Stimulated activated naive CD8-positive, alpha-beta T cell treated with anti-CD3 and anti-CD28 coated beads, Interleukin-15, amount 100 ng/mL, for 72 hours (primary cell): ENCODE measurements at places on chromosomes 16 and 17.

DNA sequence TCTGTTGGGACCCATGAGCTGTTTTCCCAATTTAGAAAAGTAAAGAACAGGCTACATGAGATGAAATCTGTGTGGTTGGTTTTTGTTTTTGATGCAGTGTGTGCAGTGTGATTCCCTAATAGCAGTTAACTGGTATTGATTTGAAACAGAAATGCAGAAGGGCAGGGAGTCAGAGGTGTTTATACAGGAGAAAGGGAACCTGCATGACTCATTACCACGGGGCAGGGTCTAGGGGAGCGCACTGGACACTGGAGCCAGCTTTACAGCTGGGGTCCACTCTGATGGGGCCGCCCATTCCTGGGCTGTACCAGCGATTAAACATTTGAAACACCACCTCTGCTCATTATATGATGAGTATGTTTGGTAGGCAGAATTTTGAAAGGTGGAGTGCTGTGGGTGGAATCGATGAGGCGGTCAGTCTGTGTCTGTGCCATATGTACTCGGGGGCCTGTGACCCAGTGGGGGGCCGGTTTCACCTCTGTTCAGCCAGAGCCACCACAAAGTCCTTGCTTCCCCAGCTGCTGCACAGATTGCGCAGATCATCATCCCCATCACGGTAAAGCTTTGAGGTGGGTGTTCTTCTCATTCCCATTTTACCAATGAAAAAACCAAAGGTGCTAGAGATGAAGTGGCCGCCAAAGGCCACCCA, 142.5 kb downstream of the CMIP start:
- DNase-seq, result no peak

GRCh38 chr17:32335046-32335445, 6.9 kb downstream of the C17orf75 start:
- no peak for DNase-seq

GRCh38 chr17:36848008-36848902, 89.0 kb upstream of the LHX1 start:
- DNase-seq, result no peak

DNA sequence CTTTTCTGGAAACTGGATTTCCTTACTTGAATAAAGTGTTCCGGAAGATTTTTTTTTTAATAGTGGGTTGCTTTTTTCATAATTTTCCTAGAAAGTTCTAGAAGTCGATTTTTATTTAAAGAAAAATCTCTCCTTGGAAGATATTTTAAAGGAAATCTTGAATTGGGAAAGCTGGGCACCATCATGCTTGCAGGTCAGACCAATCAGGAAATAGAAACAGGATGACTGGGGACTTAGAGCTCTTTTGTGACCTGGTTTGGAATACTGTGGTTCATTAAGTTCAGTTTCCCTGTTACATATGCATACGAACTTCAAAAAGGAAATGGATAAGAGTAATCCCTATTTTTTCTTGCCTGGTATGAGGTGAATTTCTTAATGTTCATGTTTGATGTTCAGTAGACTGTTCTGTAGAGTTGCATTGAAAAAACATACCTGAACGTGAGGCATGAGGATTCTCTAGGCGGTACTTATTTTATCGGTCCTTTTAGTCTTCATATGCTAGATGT, 1.2 kb downstream of the NFATC3 start:
- no peak for DNase-seq

DNA sequence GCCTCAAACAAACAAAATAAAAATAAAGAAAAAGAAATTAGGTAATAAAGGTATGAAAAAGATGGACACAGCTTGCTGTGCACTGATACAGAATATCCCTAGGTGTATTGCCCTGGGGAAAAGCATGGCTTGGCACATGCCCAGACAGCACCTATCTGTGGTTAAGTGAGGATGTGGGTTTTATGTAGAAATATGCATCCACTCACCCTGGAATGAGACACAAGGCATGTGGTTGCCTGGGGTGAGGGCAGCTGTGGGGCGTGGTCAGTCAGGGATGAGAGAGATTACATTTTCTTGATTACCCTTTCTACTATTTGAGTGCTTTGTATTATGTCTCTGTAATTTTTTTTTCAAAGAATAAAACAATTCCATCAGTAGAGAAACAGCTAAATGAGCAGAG, 6.9 kb downstream of the PLLP start:
- DNase-seq, result peak; percentile 28

DNA sequence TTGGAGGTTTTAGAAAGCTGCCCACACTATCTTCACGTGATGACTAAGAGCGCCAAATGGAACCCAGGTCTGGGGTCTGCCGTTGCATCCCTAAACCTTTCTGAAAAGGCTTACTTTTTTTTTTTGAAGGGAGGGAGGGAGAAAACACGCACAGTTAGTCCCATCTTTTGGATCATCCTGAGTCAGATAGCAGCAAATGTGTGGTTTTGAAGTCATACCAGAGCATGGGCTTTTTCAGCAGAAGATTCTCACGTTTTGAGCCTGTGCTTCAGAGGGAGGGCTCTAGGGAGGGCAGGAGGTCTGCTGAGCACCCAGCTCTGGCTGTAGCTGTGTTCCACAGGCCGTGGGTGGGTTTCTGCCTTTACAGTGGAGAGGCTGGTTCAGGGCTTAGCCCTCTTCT, 194.7 kb downstream of the SNX29 start:
- DNase-seq, result no peak

DNA sequence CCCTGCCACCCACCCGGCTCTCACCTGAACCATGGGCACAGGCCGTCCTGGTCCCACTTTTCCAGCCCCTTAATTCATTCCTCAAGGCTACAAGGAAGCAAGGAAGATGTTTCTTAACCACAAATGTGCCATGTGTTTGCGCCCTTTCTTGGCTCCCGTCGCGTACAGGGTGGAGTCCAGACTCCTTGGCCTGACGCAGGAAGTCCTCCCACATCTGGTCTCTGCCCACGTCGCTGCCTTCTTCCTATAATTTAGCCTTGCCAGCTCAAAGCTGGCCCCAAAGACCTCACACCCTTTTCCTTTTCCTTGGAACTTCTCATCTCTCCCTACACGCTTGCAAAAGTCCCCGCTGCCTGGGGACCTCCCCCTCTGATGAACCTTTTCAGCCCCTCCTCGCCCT, 38.8 kb upstream of the BHLHA9 start:
- DNase-seq, result no peak

DNA sequence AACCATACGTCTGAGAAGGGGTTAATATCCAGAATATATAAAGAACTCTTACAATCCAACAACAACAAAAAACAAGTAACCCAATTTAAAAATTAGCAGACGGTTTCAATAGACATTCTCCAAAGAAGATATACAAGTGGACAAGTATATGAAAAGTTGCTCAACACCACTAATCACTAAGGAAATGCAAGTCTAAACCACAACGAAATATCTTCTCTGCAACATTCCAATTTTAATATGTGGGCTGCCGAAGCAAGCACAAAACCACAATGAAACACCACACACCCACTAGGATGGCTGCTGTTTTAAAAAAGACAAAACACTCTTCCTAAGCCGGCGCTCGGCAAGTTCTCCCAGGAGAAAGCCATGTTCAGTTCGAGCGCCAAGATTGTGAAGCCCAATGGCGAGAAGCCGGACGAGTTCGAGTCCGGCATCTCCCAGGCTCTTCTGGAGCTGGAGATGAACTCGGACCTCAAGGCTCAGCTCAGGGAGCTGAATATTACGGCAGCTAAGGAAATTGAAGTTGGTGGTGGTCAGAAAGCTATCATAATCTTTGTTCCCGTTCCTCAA, 5.9 kb upstream of the SLC13A2 start:
- no peak for DNase-seq

- no peak for DNase-seq
These were observed 1.7 kb upstream of the TEX19 start for GRCh38 chr17:82357394-82357793.

DNA sequence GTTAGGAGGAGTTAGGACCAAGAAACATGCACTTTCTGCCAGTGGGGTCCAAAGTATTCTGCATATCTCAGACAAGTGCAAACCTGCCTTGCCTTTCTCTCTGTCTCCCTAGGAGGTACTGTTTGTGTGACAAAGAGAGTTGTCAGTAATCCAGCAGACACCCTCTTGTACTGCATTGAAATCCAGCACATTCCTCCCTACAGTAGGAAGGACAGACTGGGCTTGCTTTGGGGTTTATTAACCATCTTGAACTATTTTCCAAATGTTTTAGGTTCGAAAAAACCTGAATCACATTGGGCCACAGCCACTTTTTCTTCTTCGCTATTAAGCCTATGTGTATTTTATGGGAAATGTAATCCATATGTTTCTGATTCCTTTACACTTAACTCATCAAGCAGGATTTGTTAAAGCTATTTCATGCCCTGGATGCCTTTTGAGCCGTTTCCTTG, 204.2 kb upstream of the KCNJ16 start:
- no peak for DNase-seq

GRCh38 chr17:29640413-29640812, 17.7 kb upstream of the CORO6 start:
- DNase-seq, result no peak

DNA sequence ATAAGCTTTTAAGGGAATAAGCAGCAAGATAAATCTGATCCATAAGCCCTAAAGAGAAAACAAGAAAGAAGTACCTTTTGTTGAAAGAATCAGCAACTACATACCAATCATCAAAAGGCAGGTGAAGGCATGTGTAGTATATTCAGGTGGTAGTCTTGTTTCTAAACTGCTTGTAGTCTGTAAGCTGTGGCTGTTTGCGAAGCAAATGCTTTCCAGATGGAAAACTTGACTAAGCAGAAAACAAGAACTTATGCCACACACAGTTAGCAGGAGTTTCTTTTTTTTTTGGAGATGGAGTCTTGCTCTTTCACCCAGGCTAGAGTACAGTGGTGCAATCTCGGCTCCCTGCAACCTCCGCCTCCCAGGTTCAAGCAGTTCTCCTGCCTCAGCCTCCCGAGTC, 5.7 kb downstream of the CBX1 start:
- no peak for DNase-seq

DNA sequence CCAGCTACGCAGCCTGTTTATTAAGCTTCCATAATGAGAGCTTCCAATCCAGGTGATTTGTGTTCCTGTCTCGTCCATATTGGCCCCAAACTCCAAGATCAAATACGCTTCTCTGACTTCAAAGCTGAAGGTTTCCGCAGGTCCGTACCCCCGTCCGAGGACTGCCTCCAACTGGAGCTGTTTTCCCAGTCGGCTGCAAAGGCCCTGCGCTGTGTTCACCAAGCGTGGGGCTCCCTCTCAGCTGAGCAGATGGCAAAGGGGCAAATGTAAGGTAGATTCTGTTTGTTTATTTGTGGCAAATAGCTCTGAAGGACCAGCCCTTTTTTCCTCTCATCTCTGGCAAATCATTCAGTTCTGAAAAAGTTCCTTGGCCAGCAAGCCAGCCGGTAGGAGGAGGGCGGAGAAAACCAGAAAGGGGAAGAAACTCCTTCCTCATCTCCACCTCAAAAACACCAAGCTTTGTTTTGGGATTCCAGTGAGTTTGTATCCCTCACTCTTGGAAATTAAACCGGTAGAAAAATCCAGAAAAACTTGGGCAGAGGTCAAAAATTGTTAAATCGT, 35.2 kb downstream of the NXN start:
- no peak for DNase-seq

DNA sequence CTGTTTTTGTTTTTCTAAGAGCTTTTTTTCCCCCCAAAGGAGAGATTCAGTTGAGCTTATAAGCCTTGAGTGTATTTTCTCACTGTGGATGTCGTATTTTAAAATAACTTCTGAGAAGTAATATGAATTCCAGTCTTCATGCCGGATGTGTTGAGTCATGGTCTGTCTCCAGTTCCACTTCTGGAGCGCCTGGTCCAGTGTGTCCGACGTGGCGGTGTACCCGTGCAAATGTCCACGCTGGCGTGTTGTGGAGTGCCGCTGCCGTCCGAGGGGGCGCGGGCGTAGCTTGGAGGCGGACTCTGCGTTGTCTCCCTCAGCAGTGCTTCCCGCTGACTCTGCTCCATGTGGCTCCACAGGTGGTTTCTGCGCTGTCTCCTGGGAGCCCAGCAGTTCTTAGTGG, 60.9 kb upstream of the ZNF750 start:
- DNase-seq, result no peak

- DNase-seq, result no peak
These were observed 32.4 kb upstream of the IRX3 start for GRCh38 chr16:54318941-54319340.

GRCh38 chr16:47519037-47519436, 57.9 kb downstream of the PHKB start:
- DNase-seq, result no peak

DNA sequence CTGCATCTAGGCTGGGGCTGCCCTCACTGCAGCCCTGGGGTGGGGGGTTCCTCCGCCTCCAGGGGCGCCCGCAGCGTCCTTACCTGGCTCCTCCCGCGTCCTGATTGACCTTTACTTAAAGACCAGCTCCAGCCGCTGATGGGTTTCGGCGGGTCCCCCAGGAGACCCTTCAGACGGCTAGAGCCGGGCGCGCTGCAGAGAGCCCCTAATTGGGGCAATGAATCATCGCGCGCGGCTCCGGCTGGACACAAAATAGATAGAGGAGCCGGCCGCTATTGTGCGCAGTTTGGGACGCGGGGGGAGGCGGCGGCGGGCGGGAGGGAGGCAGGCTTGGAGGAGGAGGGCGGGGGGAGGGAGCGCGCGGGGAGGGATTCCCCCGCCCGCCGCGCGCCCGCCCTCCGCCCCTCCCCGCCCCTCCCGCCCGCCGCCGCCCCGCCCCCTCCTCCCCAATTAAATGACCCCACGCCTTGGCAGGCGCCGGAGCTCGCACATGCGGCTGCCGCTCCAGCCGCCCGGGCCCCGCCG, 56.5 kb upstream of the CIBAR2 start:
- no peak for DNase-seq

- DNase-seq, result no peak
These were observed 21.9 kb downstream of the NME3 start for GRCh38 chr16:1749152-1750117.

- no peak for DNase-seq
These were observed 26.0 kb upstream of the B4GALNT2 start for GRCh38 chr17:49106321-49107210.

GRCh38 chr17:72175787-72176515, 55.1 kb downstream of the SOX9 start:
- no peak for DNase-seq

DNA sequence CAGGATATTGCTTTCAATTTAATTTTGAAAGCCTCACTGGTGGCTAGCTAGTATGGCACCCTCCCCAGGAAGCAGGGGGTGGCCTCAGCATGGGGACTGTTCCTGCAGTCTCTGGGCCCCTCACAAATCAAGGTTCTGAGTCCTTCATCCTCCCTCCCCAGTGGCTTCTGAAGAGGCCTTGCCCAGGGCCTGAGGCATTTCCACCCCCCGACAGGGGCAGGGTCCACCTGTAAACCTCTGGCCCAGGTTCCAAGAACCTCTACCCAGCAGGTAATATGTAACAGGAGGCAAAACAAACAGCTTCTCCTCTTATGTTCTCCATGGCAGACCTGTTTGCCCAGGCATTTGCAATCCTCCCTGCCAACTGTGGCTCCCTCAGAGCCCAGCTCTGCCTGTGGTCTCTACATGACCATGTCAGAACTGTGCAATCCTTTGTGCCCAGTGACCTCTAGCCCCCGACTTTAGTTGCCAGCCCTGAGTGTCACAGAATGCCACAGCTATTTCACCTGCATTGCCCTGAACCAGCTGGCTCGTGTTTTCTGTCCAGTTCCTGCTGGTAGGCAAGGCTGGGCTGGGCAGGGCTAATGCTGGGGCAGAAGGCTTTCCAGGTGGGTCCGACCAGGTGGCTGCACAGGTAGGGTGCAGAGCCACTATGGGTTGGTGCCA, 14.3 kb downstream of the ACSF2 start:
- DNase-seq, result no peak
